ENCODE measurements at places on chromosomes 1 and 21. TPM values are rescaled to one million over a fixed set of nuclear protein-coding genes. Genes with fewer than 3 reads are reported as not detected.

- peak overlapping the region; percentile 80 for H3K4me3 ChIP-seq
- H3K27ac ChIP-seq = no peak overlapping the region
Measured at GRCh38 chr21:46284733-46285132, 678 bp downstream of the MCM3AP start.

DNA sequence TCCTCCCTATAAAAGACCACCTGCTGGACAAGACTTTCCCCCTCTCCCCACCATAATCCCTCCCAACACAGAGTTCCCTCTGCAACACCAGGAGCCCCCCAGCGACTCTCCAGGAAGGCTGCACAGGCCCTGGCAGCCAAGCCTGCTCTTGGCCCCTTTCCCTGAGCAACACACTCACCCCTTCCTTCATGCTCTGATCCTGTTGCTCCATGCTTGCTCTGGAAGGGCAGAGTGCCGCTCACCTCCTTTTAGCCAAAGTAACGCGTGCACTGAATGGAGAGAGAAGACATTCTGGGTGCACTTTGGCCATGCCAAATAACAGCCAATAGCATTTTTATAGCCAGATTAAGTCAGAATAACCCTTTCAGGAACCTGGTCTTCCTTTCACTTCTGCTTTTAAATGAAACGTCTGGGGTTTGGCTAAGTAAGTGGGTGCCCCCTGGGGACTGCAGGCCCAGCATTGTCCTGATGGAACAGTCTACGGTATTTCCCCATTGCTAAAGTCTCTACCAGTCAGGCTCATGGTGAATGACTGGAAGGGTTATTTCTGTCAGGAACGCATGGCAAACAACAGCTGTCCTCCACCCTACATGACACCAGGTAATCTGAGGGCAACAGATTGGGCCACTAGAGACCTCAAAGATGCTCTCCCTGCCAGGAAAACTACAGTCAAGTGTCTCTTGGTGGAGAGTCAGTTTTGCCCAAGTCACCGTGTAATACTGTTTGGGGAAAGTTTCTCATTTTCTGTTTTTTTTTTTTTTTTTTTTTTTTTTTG lies at the start of gene SLC2A5:
Gene SLC2A5 (minus strand): TSS at position 310 of the 775 bp plus-strand sequence. CDS start 99 bp downstream, at position 211.
- no peaks in the 10 kb centered on the region for H3K27me3 ChIP-seq
- H3K27ac ChIP-seq = peak within 1 kb of the TSS; percentile 19
- peak within 1 kb of the TSS; percentile 6 for H3K4me3 ChIP-seq
- no peaks in the 10 kb centered on the region for H3K36me3 ChIP-seq

- H3K27me3 ChIP-seq = no peaks in the 10 kb centered on the region
- DNase-seq = peak; percentile 95
- H3K27ac ChIP-seq = peak overlapping the region; percentile 70
- peaks cover 47% of the 10 kb centered on the region for H3K4me1 ChIP-seq
Measured at GRCh38 chr1:94045465-94046056, 75.4 kb downstream of the ABCA4 start.

The CD1C gene
- total RNA-seq = 6.7 TPM

The PTPRC gene
- 127 TPM for total RNA-seq

The REG4 gene
- not detected for total RNA-seq

All from upper lobe of right lung (tissue), 1 donor.